ENCODE measurements at places on chromosomes 6 and 20. TPM values are rescaled to one million over a fixed set of nuclear protein-coding genes. Genes with fewer than 3 reads are reported as not detected.

- no peak overlapping the region for H3K4me3 ChIP-seq
- no peak for DNase-seq
- H3K27ac ChIP-seq: no peak overlapping the region
- H3K36me3 ChIP-seq: no peaks in the 10 kb centered on the region
These were observed 4.8 kb downstream of the TRIM10 start for GRCh38 chr6:30156262-30156599.

- H3K27me3 ChIP-seq: no peaks in the 10 kb centered on the region
- no peaks in the 10 kb centered on the region for H3K36me3 ChIP-seq
- DNase-seq: no peak
- no peak overlapping the region for H3K4me3 ChIP-seq
- no peaks in the 10 kb centered on the region for H3K4me1 ChIP-seq
These were observed 123.5 kb upstream of the SAMD5 start for GRCh38 chr6:147384737-147385710.

- no peaks in the 10 kb centered on the region for H3K36me3 ChIP-seq
- H3K27ac ChIP-seq: no peak overlapping the region
- H3K27me3 ChIP-seq: no peaks in the 10 kb centered on the region
- no peaks in the 10 kb centered on the region for H3K4me1 ChIP-seq
These were observed 401.1 kb downstream of the CD83 start for GRCh38 chr6:14518515-14519217.

GRCh38 chr6:98812220-98812619, 22.2 kb upstream of the POU3F2 start:
- no peaks in the 10 kb centered on the region for H3K27me3 ChIP-seq
- H3K36me3 ChIP-seq: no peaks in the 10 kb centered on the region
- no peak for DNase-seq
- no peak overlapping the region for H3K4me3 ChIP-seq

- H3K4me3 ChIP-seq: no peak overlapping the region
- no peak for DNase-seq
- no peaks in the 10 kb centered on the region for H3K36me3 ChIP-seq
- H3K27me3 ChIP-seq: no peaks in the 10 kb centered on the region
- no peaks in the 10 kb centered on the region for H3K4me1 ChIP-seq
These were observed 166.9 kb upstream of the MCHR2 start for GRCh38 chr6:100160930-100161329.

Gene CDSN
- not detected for total RNA-seq

Gene IL17F
- not detected for total RNA-seq
